Purkinje cell (primary cell): ENCODE measurements at places on chromosomes 4 and X. TPM values are rescaled to one million over a fixed set of nuclear protein-coding genes. Genes with fewer than 3 reads are reported as not detected.

Gene CITED1
- polyA plus RNA-seq: 3.6 and 10.1 TPM in 2 replicates

Gene RAB41
- 0.69 TPM in 1 of 2 replicates, not detected in the other for polyA plus RNA-seq

Gene CSAG2
- not detected in 2 replicates for polyA plus RNA-seq

Gene TMPRSS11E
- not detected in 2 replicates for polyA plus RNA-seq

Gene DRP2
- polyA plus RNA-seq: 1.0 and 1.2 TPM in 2 replicates
